Brain microvascular endothelial cell (primary cell): ENCODE measurements at places on chromosomes 7 and 10.

DNA sequence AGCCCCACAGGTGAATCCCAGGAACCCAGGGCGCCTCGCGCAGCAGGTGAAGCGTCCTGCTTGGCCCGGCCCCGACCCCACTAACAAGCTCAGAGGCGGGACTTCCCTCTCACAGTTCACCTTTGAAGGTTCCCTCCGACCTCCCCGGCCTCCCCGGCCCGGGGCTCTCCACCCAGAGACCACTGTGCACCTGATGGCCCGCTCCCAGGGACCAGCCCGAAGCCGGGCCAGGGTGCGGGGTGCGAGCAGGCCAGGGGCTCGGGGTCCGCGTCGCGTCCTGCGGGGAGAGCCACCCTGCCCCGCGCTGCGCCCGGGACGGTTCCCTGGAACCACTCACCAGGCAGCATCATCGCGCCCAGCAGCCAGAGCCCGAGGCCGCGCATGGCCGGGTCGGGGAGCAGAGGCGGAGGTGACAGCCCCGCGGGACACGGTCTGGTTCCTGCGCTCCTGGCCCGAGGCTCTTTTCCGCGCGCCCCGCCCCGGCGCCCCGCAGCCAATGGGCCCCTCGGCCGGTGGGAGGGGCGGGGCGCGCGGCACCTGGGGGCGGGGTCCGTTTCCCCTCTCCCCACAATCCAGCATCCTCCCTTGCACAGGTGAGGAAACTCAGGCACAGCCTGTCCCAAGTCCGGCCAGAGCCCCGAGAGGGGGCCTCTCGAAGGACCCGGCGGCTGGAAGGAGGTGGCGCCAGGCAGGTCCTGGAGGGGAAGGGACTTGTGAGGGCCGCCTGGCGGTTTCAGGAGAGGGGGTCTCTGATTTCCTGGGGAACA, at the start of gene ADAM8:
Gene ADAM8 (minus strand): TSS at position 434 of the 767 bp plus-strand sequence. CDS start 51 bp downstream, at position 383.
- no peak for DNase-seq

GRCh38 chr10:66627156-66627555, 298.7 kb upstream of the LRRTM3 start:
- peak; percentile 34 for DNase-seq

GRCh38 chr10:78584266-78584665, 484.5 kb upstream of the ZMIZ1 start:
- DNase-seq, result no peak

DNA sequence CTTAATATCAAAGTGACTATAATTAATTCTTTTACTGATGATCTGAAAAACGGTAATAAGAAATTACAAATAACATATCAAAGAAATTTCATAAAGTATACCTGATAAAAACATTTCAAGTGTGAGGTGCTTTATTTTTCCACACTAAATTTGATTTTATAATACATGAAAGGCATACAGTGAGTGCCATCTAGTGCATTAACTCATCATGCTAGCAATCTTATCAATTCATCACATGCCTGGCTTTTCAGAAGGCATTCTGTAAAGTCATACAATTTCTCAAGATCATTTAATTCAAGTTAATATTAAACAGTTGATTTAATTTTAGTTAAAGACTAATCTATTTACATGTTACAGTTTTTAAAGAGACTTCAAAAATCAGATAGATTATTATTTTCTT, 1020.9 kb downstream of the GATA3 start:
- no peak for DNase-seq

DNA sequence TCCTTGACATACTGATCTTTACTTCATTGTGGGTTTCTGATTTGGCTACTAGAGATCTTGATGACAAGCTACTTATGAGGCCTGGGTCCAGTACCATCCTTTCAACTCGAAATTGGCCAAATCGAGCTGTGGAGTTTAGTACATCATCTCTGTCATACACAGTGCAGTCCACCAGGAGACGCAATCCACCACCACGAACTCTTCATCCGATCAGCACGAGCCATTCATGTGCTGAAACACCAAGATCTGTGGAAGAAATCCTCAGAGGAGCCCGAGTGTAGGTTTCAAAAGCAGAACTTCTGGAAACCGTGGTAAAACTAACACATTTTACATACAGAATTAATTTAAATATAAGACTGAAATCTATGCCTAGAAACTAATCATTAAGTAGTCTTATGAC, 14.2 kb downstream of the DNAJC9 start:
- DNase-seq, result no peak

- peak; percentile 33 for DNase-seq
These were observed 34.3 kb upstream of the ZNF32 start for GRCh38 chr10:43682956-43683355.

DNA sequence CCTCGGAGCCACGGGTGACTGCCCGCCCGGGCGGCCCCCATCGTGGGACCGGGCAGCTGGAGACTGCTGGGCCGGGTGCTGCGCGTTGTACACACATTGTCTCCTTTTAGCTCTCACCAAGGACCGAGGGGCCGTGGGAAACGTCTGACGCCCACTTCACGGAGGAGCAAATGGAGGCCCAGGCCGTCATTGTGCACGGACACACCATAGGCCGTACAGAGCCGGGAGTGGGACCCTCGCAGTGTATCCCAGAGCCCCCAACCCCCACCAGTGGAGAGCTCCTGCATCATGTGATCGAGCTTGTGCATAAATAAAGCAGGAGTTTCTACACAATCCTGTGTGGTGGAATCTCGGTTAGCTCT, 722 bp downstream of the DENND10 start:
- DNase-seq, result no peak

DNA sequence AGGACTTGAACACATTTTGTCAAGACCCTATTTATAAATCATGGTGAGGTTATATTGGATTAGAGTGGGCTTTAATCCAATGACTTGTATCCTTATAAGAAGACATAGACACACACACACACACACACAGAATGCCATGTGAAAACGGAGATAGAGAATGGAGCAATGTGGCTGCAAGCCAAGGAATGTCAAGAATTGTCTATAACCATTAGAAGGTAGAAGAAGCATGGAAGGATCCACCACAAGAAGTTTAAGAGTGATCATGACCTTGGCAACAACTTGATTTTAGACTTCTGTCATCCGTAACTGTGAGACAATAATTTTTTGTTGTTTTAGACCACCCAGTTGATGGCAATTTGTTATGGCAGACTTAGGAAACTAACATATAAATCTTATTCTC, 514.2 kb downstream of the TFEC start:
- peak; percentile 39 for DNase-seq

DNA sequence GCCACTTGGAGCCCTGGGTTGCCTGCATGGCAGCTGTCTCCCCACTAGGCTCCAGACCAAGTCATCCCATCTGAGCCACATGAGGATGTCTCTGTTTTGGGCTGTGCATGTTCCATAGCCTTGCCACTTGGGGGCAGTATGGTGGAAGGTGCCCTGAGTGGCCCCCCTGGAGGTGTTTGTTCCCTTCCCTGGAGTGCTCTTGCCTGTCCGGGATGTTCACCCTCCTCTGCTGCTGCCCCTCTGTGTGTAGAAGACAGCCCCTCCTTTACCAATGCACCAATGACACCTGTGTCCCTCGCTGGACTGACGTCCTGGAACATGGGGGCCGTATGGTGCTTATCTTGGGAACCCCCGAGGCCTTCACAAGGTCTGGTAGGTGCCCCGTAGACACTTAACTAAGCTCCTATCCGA, 100.2 kb downstream of the ACTR3B start:
- DNase-seq, result no peak

- DNase-seq, result no peak
These were observed 325.5 kb downstream of the GPR37 start for GRCh38 chr7:124440081-124440480.

DNA sequence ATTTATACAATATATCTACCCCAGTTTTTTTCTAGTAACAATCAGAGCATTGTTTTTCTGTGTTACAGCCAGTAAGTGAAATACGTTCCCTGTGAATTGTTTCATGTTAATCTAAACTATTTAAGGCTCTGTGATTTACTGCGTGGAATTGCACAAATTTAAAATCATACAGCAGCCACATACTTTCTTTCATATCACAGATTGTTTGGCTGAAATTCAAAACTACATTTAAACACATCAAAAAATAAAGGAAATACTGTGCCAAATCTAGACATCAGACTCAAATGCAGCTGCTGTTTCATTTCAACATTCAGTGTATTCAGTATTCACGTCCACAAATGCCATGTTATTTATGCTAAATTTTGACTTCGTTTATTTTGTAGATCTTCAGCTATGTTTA, 242.6 kb upstream of the HGF start:
- no peak for DNase-seq

DNA sequence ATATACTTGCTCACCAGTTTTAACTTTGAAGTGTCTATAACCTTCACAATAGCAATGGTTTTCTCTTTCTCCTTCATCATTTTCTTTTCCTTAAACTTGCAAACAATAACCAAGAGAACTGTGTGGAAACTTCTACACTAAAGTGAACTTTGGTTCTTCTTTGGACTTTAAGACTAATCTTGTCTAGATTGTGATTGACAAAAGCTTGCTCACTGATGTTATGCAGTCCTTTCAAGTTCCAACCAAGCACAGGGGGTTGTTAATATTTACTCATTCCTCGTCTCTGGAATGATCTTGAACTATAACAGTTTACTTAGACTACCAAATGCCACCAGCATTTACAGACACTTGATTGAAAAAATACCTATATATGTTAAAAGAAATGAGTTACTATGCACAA, 62.4 kb downstream of the TFEC start:
- DNase-seq, result no peak

GRCh38 chr7:156819733-156820295, 73.2 kb downstream of the LMBR1 start:
- no peak for DNase-seq

DNA sequence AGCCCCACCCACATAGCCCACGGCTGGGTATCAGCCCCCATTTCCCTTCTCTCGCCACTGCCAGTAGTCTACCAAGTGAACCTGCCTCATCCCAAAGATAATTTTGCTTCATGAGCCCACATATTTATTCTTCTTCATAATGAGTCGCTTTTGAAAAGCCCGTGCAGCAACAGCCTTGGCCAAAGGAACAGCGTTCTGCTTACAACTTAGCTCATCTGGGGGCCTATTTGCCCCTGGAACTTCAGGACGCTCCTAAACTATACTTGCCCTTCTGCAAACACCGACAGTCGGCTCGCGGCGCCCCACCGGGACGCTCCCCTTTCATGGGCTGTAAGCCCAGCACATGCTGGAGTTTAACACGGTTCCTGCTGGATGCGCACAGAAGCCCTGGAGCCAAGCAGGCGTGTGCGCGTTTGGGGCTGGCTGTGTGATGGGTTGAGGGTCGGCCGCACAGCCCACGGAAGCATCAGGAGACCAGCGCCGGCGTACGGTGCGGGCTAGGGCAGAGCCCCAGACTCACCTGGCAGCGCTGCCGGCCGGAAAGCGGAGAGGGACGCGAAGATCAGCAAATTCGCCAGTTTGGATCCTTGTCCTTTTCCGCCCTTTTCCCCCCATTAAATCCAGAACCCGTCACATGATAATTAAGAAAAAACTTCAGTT, 370 bp downstream of the TMEM60 start:
- peak; percentile 7 for DNase-seq

DNA sequence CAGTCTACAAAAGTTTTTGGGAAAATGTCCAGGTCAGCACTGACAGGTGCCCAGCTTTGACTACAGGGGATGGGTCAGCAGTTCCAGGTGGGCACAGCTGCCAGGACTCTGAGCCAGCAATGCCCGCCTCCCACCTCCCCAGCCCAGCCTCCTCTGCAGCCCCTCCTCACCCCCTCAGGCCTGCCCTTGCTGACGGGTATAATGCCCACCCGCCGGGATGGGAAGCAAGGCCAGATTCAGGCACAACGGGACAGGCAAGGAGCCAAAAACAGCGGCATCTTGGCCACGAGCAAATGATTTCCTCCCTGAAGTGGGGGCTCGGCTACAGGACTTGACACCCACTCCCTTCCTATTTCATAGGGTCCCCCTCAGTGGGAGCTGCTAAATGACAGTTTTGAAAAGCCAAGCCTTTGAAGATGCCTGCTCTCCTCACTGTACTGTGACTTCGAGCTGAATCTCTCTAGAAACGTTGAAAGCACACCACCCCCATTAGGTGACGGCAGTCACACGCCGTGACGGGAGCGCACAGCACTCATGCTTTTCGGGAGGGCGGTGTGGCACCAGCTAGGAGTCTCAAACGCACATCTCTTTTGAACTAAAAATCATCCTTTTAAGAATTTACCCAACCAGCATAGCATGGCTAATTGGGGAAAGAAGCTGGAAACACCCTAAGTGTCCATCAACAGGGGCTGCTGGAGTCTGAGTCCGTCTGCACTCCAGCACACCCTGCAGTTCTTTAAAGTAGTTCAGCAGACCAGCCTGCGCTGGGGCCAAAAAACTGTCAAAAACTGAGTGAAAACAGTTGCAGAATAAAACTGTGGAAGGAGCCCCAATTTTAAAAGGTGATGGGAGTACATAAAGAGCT, 29.6 kb downstream of the MAD1L1 start:
- DNase-seq, result no peak

- DNase-seq, result no peak
These were observed 85.8 kb downstream of the HGF start for GRCh38 chr7:81684033-81684432.

GRCh38 chr7:14303536-14303935, 314.1 kb upstream of the ETV1 start:
- DNase-seq, result no peak

GRCh38 chr7:46839651-46840050, 742.3 kb downstream of the TNS3 start:
- DNase-seq, result no peak

DNA sequence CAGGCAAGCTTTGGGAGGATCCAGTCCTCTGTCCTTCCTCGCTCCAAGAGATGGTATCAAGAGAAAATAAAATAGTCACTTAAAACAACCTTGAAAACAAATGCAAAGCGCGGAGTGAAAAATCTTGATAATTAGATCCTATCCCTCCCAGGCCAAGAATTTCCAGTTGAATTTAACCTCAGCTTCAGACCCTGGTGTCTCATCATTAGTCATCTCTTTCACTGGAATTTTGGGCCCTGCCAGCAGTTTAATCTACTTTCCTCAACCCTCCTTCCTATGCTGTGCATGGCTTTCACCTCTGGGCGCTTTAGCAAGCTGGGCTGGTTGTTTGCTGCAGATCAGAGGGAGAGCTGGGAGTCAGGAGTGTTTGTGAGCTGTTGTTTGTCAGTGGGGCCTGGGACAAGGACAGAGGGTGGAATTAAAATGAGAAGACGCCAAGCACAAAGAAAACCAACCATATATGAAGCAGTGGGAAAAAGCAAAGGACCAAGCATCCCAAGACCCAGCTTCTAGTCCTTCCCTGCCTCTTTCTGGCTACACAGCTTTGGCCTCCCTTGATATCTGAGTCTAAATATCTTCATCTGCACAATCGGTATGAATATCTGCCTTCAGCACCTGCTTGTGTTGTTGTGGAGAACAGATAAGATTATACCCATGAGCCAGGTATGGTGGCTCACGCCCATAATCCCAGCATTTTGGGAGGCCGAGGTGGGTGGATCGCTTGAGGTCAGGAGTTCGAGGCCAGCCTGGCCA, 13.5 kb downstream of the MYOF start:
- DNase-seq, result peak; percentile 90

GRCh38 chr10:84214612-84215235, 10.6 kb downstream of the LRIT2 start:
- no peak for DNase-seq

DNA sequence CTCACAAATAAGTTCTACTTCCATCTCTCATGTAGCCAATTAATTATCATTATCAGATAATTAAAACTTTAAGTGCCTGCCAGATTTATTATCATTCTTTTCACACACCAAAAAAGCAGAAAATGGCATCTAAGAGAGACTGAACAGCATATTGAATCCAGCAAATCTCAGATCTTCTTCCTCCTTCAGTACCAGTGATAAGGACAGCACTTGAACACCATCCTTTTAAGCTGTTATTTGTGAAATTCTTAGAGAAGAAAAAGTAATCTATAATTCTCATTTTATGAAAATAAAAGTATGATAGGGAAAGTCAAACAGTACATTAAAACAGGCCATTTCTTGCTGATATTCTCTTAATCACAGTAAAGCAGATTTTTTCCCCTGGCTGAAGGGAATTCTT, 104.5 kb downstream of the ELAPOR2 start:
- DNase-seq, result no peak
